ENCODE measurements at places on chromosomes 6 and 20.

- DNase-seq = peak; percentile 68
These were observed 709 bp downstream of the SCAND1 start for GRCh38 chr20:35953387-35954199.

DNA sequence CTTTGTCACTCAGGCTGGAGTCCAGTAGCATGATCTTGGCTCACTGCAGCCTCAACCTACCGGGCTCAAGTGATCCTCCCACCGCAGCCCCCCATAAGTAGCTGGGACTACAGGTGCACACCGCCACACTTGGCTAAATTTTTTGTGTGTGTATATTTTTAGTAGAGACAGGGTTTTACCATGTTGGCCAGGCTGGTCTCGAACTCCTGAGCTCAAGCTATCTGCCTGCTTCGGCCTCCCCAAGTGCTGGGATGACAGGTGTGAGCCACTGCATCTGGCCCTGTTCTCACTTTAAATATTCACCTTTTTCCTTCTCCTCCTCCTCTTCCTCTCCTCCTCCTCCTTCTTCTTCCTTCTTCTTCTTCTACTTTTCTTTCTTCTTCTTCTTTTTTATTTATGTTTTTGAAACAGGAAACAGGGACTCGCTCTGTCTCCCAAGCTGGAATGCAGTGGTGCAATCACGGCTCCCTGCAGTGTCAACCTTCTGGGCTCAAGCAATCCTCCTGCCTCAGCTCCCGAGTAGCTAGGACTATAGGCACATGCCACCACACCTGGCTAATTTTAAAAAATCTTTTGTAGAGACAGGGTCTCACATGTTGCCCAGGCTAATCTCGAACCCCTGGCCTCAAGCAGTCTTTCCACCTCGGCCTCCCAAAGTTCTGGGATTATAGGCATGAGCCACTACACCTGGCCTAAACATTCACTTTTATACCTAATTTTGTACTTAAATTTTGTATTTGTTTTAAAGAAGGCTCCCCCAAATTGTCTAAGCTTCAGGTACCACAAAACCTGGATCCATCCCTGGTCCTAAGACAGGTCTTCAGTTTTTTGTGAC, 47.2 kb upstream of the NCOA3 start:
- DNase-seq = no peak

DNA sequence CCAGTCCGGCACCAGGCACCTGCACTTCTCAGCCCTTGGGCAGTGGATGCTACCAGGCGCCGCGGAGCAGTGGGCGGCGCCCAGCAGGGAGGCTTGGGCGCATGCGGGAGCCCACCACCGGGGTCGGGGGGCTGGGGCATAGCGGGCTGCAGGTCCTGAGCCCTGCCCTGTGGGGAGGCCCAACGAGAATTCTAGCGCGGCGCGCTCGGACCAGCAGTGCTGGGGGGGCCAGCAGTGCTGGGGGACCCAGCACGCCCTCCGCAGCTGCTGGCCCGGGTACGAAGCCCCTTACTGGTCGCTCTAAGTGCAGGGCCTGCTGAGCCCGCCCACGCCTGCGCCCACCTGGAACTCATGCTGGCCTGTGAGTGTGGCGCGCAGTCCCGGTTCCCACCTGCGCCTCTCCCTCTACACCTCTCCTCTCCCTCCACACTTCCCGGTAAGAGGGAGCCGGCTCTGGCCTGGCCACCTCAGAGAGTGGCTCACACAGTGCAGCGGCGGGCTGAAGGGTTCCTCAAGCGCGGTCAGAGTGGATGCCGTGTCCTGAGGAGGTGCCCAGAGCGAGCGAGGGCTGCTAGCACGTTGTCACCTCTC, 28.5 kb upstream of the SERPINB1 start:
- DNase-seq = no peak

DNA sequence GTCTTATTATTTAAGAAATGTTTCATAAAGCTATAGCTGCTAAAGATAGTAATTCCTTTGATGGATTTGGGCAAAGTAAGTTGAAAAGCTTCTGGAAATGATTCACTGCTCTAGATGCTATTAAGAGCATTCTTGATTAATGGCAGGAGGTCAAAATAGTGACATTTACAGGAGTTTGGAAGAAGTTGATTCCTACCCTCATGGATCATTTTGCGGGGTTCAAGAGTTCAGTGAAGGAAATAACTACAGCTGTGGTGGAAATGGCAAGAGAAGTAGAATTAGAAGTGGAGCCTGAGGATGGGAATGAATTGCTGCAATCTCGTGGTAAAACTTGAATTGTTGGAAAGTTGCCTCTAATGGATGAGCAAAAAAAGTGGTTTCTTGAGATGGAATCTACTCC, 316.1 kb downstream of the UTRN start:
- no peak for DNase-seq

DNA sequence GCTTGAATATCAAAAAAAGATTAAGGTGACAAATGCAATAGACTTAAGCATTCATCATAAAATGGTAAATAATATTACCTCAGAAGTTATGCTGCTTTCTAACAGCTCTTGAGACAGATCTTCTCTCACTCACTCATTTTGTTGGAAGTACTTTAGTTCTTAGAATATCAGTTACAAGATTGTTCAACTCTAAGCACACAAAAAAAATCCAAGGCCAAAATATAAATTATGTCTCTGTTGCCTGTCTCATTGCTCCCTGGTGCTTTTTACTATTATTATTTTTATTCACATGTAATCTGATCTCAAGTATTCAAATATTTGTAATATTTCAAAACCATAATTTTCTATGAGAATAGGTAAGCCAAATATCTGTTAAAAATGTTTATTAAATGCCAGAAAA, 259.4 kb upstream of the HSF2 start:
- DNase-seq = no peak

DNA sequence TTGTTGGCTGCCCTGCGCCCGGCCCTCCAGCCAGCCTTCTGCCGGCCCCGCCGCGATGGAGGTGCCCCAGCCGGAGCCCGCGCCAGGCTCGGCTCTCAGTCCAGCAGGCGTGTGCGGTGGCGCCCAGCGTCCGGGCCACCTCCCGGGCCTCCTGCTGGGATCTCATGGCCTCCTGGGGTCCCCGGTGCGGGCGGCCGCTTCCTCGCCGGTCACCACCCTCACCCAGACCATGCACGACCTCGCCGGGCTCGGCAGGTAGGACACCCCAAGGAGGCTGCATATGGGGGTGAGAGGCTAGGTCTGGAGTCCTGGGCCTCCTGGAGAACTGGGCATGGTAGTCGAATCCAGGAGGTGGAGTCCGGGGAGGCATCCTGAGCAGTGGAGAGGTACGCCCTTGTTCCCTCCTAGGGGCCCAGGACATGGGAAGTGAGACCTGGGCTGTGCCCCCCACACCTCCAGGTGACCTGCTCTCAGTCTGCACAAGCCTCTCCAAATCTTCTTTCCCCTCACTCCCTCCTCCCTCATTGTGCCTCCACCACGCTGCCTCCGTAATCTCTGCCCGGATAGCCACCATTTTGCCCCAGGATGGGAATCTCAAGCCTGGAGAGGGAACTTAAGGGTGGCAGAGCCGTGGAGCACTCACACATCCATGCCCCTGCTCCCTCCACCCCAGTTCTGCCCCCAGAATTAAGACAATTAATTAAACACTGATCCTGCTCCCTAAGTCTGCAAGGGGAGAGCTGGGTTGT, 541 bp downstream of the CDC25B start:
- DNase-seq = no peak

- DNase-seq = peak; percentile 90
These were observed 79.8 kb downstream of the KIF13A start for GRCh38 chr6:17907406-17908229.

- DNase-seq = no peak
These were observed 40.3 kb upstream of the HIVEP2 start for GRCh38 chr6:142985281-142985680.

DNA sequence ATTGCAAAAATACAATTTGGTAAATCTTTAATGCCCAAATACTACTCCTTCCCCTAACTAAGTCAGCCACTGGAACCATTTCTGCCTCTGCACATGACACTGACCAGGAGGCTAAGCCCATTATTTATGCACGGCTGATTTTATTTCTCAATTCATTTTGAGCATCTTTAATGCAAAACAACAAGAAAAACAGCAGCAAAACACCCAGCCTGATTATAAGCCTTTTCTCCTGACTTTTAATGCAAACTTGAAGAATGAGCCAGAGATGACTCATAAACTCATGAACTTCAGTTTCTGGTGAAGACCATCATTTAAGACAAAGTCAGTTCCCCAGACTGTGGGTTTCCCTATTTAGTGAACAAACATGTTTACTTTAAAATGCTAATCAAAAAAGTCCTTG, 51.6 kb downstream of the CYP24A1 start:
- no peak for DNase-seq

- no peak for DNase-seq
These were observed 133.1 kb downstream of the ALDH8A1 start for GRCh38 chr6:134816780-134817179.

DNA sequence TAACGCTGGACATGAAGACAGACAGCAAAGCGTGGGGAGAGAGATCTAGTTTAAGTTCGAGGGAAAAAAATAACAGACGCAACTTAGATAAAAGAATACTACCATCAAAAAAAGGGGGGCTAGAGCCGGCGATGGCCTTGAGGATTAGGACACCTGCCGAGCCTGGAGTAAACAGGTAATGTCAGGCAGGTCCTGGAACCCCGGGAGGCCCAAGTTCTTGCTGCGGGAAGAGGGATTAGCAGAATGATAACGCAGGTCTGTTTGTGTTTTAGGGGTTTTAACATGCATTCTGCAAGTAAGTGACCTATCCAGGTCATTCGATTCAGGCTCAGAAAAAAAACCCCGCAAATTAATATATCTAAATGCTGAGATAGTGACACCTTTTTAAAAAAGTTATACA, 754 bp upstream of the TMEM170B start:
- no peak for DNase-seq

DNA sequence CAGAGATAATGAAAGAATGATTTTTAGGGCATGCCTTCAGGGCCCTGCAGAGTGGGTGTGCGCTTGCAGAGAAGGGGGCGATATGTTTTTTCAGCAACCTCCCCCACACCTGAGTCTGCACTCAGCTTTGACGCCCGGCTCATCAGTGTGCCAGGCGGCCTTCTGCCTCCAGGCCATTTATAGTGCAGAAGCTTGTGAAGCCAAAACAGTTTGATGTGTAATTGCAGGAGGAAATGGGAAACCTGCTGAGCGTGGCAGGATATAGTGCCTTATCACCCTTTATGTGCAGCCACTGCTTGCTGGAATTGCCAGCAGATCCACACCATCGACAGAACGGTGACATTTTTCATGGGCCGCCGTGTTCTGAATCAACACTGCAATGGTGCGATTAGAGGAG, 178.2 kb downstream of the CDH4 start:
- DNase-seq = no peak

DNA sequence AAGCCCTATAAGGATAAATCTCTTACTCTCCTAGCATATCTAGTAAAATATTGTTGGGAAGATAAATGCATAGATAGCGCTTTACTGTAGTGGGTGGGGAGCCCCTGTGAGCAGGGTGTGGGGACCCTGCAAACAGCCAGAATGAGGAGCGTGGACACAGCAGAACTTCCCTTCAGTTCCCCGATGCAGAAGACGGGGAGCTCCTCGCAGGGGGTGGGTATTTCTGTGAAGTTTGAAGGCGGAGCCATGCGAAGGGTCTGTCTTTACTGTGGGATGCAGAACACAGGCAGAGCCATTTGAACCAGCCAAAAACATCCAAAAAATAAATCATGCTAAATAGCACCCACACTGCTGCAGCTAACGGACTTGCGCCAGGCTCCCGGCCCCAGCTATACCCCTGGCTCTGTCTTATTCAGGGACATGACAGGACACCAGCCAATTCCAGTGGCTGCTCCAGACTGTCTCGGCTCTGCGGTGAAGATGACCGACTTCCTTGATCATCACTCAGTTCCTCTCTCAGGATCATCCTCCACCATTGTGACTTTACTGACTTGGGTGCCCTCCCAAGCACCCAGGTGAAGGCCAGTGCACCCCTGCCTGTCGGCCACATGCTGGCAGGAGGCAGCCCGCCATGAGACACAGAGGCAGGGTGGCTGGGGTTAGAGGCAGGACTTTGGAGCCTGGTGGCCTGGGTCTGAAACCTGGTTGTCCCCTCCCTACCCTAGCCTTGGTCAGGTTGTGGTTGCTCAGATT, 134.5 kb downstream of the SMOC2 start:
- no peak for DNase-seq

DNA sequence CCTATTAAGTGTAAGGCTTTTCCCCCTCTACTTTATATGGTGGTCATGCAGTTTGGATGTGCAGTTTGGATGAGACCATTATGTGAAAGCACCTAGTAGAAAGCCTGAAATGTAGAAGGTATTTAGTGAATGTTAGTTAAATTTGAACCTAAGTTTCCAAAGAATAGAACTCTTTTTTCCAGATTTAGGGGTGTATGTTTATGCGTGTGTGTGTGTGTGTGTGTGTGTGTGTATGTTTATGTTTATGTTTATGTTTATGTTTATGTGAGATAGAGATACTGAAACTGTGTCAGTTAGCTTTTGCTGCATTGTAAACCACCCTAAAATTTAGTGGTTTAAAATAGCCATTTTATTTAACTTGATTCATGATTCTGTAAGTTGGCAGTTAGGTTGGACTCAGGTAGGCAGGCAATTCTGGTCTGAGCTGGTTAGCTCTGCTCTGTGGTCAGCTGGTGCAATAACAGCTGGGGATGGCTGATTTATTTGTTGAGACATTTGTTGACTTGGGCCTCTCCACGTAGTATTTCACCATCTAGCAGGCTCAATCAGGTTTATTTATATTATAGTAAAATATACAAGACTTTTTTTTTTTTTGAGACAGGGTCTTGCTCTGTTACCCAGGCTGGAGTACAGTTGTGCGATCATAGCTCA, 54.0 kb downstream of the STK4 start:
- no peak for DNase-seq

GRCh38 chr6:160135907-160136655, 14.5 kb downstream of the SLC22A1 start:
- no peak for DNase-seq

DNA sequence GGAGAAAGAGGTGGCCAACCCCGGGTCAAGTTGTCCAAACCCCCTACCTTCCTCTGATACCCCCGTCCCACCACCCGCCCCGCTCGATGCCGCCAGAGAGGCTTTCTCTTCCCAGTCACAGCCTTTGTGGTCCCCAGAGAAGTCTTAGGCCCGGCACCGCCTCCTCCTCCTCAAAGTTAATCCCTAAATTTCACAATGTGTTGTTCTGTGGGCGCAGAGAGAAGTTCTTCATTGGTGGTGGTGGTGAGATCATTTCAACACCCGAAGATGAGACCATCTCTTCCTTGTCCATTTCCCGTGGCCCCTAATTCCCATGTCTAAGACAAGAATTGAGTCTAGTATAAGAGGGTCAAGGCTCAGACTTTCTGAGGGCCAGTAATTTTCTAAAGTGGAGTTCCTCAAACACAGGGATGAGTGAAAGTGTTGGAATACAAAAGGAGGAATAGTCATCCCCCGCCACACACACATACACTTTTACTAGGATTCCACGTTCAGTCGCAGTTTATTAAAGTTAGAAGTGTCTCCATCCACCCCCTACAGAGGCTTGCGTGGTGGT, 10.4 kb downstream of the TRIM31 start:
- DNase-seq = peak; percentile 32

- DNase-seq = no peak
These were observed 80.2 kb downstream of the EYA2 start for GRCh38 chr20:46974669-46975434.

GRCh38 chr6:24960991-24961475, 25.3 kb upstream of the RIPOR2 start:
- DNase-seq = no peak
